ENCODE measurements at places on chromosomes 5 and 9. TPM values are rescaled to one million over a fixed set of nuclear protein-coding genes. Genes with fewer than 3 reads are reported as not detected.

SLC25A2 gene
- 0.70 TPM for total RNA-seq

DNA sequence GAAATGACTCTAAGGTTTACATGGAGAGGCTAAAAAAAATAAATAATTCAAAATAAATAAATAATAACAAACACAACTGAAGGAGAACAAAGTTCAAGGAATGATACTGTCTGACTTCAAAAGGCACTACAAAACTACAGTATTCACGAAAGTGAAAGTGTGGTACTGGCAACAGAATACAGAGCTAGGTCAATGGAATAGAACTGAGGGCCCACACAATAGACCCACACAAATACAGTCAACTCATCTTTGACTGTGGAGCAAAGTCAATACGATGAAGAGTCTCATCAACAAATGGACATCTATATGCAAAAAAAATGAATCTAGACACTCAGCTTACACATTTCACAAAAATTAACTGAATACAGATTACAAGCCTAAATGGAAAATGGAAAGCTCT lies 75.3 kb downstream of the FBXW11 start:
- DNase-seq = no peak

DNA sequence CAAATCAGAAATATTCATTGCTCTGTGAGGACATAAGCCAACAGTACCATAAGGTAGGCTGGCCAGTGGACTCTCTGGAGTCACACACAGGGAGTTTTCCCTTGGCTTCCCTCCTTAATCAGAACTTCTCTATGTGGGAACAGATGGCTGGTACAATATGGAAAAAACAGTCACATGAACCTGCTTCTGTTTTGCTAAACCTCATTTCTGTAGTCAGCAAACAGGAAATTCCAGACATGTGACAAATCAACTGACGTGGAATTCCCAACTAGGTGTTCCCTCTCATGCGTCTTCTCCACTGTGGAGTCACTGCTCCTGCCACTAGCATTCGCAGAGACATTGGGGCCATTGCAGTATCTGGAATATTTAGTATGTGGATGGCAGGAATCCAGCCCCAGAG lies 617.6 kb downstream of the KIF4B start:
- no peak for DNase-seq

TIFAB gene
- total RNA-seq = not detected

GRCh38 chr5:79436224-79436623 lies 77.7 kb downstream of the HOMER1 start:
- no peak for DNase-seq

APBA1 gene
- total RNA-seq = 0.31 TPM

FAM81B gene
- not detected for total RNA-seq

DNA sequence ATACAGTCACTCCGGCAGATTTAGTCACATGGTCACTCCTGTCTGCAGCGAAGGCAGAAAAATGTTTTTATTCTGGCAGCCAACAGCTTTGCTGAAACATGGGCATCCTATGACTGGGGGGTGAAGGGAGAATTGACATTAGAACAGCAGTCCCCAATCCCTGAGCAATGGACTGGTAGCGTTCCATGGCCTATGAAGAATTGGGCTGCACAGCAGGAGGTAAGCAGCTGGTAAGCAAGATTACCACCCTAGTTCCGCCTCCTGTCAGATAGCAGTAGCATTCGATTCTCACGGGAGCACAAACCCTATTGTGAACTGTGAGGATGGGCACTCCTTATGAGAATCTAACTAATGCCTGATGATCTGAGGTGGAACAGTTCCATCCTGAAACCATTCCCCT lies 93.1 kb upstream of the FTMT start:
- no peak for DNase-seq

- DNase-seq = no peak
Measured at GRCh38 chr5:69364414-69364813, 4.9 kb downstream of the AK6 start.

SPEF2 gene
- total RNA-seq = 8.3 TPM

DNA sequence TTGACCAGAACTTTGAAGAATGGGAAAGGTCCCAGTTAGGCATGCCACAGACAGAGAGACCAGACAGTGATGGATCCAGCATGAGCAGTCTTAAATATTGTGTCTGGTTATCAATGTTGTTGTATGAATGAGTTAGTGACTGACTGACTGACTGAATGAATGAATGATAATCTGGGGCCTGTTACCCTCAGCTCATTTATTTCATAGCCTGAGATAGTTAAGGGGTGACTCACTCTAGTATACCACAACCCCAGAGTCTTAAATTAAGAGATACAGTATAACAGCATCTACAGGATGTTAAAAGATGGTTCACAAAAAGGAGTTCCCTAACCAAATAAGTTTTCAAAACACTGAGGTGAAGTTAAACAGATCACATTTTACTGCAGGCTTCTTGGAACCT lies 133.5 kb downstream of the SGCD start:
- DNase-seq = no peak

DNA sequence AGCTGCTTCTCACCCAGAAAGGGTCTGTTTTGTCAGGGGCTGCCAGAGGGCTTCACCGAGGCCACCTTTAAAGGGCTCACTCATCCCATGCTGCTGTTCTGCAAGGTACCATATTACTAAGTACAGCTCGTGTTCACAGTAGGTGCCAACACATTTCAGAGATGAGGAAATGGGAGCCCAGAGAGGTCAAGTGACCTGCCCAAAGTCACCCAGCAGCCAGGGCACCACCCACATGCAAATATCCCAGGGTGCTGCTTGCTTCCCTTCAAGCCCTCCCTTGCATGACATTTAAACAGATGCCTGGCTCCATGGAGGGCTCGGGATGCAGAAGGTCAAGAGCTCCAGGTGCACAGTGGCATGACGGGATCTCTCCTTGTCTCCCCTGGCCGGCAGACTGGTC lies 123.5 kb upstream of the SARDH start:
- DNase-seq = no peak

DNA sequence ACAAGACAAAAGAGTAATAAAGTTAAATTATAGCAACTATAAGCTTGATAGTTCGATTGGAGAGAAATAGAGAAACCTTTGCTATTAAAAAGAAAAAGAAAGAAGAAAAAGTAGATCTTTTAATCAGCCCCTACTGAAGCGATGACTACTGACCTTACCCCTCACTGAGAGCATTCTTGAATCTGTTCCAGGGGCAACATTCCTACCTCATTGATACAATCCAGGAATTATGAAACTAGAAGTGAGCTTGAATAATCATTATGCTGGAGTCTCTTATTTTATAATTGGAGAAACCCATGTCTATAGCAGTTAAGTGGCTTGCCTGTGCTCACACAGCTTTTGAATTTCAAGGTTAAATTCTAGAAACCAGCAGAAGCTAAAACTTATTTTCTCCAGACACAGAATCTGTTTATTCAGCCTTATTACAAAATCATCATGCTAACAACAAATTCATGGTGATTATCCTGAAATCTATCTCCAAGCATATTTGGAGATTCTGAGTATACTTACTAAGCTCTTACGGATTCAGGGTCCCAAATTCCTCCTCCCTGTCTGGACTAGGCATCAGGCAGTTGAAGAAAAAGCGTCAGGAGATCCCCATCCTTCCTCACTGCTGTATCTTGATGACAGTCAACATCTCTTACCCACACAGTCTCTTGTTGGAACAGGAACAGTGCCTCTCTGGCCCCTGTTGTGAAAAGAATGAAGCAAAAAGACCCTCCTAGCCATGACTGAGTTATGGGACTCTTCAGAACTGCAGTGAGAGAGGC lies 547.6 kb upstream of the WWC1 start:
- DNase-seq = no peak

- DNase-seq = no peak
Measured at GRCh38 chr9:32401488-32401887, 17.0 kb downstream of the ACO1 start.
